ENCODE measurements at places on chromosomes 5 and 9.

DNA sequence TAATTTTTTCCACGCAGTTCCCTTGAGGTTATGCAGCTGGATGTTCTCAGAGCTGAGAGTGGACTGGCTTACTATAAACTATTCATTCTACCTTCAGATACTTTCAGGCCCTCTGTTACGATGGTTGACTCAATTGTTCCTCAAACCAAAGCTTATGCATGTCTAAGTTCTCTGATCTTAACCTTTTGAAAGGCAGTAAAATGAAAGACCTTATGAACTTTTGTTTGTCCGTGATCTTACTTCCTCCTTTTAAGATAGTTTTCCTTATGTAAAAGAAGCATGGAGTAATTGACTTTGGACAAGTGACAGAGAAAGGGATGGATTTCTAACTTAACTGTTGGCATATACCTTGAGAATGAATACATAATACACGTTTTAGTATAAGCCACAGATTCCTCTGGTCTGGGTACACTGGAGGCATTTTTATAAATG lies 575.7 kb downstream of the PDE4D start:
- no peak for DNase-seq

- no peak for DNase-seq
Observed at GRCh38 chr9:34990908-34991606, 1.5 kb downstream of the DNAJB5 start.

DNA sequence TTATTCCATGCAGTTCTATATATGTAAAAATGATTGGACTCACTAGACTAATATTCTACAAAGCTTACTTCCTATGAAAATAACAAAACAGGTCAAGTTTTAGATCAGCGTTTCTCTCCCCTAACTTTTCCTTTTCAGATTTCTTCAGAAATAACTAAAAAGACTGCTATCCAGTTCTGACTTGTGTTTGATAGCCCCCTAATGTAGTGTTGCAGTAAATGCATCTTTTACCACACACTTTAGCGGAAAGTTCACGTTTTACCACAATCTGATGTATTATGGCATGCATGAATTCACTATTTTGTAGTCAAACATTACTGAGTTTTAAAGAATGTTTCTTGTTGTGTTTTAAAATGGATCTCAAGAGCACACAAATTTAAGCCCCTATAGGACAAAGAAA lies 292.7 kb downstream of the RAB3C start:
- no peak for DNase-seq

DNA sequence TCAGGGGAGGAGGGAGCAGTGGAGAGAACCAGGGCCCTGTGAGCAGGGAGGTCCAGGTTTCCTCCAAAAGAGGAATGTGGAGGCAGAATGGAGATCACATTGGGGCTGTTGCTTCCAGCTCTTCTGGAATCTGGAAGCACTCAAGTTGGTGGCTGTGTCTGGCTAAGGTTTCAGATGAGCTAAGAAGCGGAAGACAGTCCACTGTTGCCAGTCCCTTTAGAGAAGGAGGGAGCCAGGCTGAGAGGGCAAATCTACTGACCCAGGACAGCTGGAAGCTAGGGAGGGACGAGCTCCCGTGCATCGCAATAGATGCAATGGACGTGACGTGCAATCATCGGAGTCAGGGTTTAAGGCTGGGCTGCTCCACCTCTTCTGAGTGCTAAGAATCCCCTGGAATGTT lies 71.2 kb downstream of the TENT4A start:
- DNase-seq, result no peak

GRCh38 chr9:127128341-127129072 lies 6.1 kb upstream of the ANGPTL2 start:
- no peak for DNase-seq

DNA sequence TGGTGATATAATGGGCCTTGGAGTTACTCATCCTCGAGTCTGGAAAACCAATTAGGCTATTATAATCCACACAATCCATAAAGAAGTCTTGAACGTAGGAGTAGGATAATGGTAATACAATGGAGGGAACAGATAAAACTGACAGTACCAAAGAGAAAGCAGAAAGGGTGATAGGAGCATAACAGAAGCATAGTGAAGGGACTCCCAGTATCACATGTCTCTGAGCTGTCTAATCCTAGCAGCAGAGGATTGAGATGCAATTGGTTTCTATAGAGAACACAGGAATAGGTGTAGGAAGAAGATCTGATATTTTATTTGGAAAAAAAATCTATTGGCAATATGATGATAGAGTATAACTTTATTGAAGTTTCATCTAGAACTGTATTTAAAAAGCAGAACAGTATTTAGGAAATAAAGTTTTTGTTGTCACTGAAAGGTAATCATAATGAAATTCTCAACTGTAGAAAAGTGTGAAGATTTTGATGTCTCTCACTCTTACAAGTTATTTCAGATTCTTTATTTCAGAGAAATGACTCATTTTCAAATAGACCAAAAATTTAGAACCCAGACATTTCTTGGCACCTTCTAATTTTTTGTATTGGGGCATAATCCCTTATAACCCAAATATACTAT lies 25.4 kb downstream of the SRFBP1 start:
- DNase-seq, result no peak

DNA sequence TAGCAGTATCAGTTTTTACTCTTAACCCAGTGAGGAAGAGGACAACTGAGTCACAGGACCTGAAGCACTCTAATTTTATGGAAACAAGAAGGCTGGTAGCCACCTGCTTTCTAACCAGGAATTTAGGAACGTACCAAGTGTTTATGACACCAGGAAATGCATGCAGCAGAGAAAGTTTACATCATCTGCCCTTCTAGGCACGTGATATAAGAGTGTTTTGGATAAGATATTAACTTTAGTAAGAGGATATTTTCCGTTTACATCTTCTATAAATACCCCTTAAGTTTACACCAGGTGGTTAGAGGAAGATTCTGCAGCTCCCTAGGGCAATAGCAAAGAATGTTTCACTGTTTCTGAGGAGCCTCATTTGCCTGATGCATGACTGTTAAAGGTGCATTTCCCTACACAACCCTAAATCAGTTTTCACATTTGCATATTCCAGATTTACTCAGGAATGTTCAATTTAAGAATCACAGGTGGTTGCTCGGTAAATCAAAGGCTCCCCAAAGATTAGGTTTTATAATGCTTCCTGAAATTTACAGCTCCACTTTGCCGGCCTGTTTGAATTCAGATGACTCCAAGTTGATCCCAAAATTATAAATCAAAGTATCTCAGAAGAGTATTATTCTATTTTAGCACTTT lies 1.8 kb downstream of the TSC1 start:
- DNase-seq, result no peak

DNA sequence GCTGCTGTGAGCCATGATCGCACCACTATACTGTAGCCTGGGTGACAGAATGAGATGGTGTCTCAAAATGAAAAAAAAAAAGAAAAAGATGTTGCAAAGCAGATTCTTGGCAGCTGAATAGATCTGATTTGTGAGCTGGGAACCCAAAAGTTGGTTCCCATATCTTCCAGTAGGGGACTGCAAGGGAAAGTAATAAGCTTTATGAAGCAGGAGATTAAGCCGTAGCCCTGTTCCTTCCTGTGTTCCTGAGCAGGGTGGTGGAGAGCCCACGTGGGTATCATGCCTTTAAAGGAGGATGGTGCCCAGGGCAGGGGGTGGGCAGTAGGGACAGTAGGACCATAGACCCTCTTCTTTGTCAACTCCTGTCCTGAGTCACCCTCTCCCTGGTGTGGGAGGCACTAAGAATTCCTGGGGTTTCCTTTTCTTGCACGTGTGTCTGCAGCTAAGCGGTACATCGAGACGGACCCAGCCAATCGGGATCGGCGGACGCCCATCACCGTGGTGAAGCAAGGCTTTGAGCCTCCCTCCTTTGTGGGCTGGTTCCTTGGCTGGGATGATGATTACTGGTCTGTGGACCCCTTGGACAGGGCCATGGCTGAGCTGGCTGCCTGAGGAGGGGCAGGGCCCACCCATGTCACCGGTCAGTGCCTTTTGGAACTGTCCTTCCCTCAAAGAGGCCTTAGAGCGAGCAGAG lies 37.9 kb downstream of the STOM start:
- no peak for DNase-seq

DNA sequence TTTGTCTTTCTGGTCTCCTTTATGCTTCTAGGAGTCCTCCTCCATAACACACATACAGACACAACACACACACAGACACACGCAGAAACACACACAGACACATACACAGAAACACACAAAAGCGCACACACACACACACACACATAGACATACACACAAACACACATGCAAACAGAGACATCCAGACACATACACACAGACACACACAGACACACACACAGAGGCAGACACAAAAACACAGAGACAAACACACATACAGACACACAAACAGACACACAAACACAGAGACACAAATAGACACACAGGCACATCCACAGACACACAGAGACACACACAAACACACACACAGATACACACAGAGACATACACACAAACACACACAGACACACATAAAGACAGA lies 220.2 kb downstream of the IRX2 start:
- no peak for DNase-seq

DNA sequence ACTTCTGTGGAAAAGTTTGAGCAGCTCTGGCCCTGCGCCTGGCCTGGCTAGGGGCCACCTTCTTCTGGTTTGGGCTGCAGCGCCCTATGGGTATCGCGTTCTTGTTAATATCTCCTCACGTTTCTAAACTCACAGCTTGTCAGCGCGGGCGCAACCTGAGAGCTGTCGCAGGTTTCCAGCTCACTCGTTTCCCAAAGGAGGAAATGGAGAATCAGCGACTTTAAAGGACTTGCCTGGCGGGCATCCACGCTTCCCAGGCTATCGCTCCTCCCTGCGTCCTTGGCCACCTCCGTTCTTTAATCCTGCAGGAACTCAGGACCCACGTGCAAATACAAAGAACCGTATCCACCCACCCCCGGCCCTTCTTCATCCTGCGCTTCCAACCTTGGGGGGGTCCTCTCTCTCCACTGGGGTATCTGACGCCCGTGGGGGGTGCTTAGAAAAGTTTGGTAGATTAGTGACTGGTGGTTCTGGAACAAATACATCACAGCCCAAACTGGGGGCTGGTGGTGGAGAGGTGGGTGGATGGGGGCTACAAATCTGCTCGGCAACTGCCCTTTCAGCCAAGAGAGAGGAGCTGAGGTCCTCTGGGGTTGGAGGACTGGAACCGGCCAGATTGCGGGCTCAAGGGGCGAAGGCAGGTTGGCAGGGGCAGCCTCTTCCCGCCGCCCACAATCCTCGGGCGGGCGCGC lies 578 bp upstream of the PSAT1 start:
- no peak for DNase-seq

- peak; percentile 79 for DNase-seq
Observed at GRCh38 chr9:89436963-89437625, 60.8 kb downstream of the SEMA4D start.

DNA sequence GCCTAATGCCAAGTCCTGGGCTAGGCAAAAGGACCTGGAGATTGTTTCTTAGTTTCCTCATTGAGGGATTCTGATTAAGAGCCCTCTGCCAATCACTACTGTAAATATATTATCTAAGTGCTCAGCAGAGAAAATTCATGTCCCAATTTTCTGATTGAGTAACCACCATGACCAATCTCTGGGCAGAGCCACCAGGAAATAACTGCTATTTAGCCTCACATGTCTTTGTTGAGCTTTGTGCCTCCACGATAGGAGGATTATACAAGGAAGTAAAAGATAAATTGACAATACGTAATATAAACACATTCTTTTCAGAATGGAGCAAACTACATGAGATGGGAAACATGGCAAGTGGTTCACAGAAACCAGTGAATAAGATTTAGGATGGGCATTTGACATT lies 396.1 kb upstream of the PAPPA start:
- DNase-seq, result no peak

DNA sequence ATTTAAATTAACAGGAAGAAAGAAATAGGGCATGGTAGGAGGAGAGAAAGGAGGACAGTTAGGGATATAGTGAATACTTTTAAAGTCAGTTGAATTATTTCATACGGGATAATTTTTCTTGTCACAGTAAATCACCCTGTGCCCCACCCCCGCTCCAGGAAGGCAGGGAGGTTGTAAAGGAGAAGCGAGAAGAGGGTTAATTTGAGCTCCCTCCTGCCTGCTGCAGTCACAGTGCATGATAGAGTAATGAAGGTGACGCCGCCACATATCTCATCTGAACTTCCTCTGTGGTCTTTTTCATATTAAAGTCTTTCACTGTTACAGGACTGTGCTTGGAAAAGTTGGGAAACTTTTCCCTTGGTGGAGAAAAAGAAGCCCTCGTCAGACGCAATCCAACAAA lies 896 bp upstream of the PCSK5 start:
- peak; percentile 7 for DNase-seq

GRCh38 chr5:112630246-112631009 lies 107.3 kb upstream of the APC start:
- no peak for DNase-seq

- no peak for DNase-seq
Observed at GRCh38 chr5:151720215-151720614, 33.5 kb upstream of the SPARC start.

DNA sequence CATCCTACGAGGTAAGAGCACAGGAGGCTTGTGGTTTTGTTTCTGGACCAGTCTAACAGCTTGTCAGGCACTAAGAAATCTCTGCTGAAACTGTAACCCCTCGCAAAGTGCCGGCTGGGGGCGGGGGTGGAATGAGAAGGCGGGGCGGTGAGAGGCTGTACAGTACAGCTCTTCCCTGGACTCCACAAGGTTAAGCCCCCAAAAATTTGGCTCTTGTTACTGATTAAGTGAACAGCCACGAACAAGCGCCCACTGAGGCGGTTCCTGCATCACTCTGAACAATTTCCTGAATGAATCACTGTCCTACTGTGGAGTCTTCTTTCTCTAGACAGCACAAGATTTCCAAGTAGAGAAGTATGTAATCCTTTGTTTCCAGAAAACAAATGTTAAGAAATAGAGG lies 6.8 kb downstream of the FBP2 start:
- no peak for DNase-seq

- DNase-seq, result no peak
Observed at GRCh38 chr5:93569300-93570160, 11.5 kb downstream of the NR2F1-AS1 start.

DNA sequence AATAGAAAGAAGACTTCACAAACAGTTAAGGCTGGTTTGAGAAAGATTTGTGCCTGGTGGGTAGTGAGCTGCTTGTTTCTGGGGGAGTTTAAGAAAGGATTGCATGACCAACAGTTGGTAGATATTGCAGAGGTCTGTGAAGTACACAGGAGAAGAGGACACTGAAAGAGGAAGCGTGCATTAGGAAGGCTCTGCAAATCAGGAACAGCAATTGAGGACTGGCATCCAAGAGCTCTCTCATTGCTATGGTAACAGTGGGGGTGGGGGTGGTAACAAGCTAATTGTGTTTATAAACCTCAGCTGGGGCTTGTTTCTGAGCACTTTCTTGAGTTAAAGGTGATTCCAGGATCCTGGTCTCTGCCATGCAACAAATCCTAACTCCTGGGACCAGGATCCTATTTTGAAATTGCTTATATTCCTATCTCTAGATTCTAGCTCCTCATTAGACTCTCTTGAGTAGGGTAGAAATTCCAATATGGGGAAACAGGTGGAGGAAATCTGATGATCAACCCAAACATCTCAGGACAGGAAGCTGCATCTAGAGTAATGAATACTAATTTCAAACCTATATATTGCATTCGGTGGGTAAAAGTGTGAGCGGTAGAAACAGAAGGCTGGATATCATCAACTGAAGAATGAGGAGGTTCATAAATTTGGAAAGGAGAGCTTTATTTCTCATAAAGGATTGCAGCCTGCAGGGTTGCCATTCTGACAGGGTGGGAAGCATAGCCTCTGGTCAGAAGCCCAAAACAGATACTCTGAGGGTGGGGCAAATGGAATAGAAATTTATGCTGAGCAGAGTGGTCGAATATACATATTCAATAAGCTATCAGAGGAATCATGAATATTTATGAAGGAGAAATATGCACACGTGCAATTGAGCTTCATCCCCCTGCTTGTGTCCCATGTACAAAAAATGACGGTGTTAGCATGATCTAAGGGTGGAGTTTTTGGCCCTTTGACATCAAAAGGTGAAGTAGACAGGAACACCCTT lies 79.4 kb downstream of the PTTG1 start:
- no peak for DNase-seq

GRCh38 chr5:42990892-42991291 lies 49.2 kb downstream of the ANXA2R start:
- no peak for DNase-seq

Data from CD4-positive, alpha-beta T cell treated with Interleukin-6 at 100 ng/mL for 8 hours (primary cell).